ENCODE measurements at places on chromosomes 3 and 15.

GRCh38 chr3:118187221-118187620, 847.4 kb downstream of the IGSF11 start:
- no peak for DNase-seq

GRCh38 chr3:126355251-126355650, 2.0 kb downstream of the KLF15 start:
- no peak for DNase-seq

DNA sequence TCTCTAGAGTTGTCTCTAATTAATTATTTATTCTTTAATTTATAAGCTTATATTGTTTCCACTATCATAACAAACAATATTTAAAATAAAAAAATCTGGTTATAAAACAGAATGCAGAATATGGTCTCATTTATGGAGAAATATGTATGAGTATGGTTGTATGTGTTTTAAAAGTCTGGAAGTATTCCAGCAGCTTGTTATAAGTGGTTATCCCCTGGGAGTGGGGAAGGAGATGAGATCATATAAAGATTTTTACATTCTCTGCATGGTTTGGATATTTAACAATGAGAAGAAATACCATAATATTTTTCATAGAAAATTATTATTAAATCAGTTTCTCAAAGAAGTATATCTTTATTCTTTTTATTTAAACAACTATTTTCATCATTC, 135.4 kb upstream of the MB21D2 start:
- no peak for DNase-seq

DNA sequence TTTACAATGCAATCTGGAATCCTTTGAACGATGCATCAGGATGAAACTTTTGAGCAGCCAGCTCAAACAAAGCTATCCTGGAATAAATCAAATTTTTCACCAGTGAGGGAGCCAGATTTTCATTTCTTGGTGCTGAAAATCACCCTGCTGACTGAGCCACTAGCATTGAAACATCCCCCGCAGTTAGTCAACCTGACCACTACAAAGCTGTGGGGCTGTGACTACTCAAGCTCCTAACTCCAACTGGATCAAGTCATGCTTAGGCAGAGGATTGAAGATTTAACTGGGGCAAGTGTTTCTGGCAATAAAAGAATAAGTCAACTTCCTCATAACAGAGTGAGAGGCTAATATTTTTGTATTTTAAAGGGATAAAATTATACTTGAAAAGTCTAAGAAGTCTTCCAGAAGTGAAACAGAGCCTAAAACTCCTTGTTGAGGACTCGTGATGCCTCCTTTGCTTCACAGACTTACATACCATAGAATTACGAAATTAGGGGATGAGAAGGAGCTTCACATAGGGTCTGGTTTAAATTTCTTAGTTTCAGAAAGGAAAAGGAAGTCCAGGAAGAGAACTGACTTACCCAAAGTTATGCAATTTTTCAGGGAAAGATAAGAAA, 177.8 kb downstream of the SERPINI1 start:
- no peak for DNase-seq

- no peak for DNase-seq
Measured at GRCh38 chr3:142088522-142088921, 60.8 kb downstream of the TFDP2 start.

GRCh38 chr3:143266511-143266910, 146.9 kb downstream of the CHST2 start:
- DNase-seq, result no peak

DNA sequence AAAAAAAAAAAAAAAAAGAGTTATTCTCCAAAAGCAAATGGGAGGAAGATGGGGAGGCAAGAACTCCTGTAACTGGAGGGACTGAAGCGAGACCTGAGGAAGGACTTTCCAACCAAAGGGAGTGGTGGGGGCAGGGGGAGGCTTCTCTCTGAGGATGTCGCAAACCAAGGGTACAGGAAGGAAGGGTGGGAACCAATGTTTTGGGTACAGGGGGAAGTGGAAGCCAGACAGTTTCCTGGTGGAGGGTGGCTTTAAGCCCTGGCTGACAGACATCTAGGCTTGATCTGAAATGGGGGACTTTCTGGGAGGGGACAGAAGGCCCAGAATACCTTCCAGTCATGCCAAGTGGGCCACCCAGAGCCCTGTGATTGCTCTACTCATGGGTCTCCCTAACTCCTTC, 27.0 kb downstream of the VIPR1 start:
- no peak for DNase-seq

GRCh38 chr3:171741377-171741776, 68.9 kb downstream of the PLD1 start:
- no peak for DNase-seq

DNA sequence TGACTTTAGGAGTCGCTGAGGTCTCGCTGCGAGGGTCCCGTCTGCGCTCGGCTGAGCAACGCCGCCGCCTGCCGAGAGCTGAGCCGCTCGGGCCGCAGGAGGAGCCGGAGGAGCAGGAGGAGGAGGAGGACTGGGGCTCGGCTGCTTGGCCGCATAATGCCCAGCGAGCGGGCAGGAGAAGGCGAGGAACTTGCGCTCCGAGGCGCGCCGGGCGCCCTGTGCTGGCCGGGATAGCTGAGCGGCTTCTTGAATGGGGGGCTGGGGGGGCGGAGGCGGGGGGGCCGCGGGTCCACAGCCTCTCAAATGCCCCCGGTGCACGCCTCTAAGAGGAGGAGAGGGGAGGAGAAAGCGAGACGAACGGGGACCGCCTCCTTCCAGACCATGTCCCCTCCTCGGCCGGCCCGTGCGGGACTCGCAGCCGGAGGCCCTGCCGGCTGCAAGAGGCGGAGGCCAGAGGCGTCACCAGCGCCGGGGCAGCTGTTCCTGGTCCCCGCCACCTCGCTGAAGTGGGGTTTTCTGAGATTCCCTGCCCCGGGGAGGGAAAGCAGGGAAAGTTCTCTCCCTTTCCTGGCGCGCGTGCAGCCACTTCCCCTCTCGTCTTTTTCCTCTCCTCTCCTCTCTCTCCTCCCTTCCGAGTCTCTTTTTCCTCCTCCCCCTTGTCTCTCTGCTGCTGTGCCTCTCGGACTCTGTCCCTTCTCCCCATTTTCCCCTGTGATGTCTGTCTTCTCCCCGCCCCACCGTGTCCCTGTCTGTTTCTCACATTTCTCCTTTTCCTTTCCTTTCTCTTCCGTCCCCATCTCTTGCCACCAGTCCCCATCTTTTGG, at the start of gene ADAMTS9:
TSS of gene ADAMTS9 (minus strand) at position 220 of the 824 bp plus-strand sequence. CDS start 343 bp downstream, outside the sequence.
- no peak for DNase-seq

DNA sequence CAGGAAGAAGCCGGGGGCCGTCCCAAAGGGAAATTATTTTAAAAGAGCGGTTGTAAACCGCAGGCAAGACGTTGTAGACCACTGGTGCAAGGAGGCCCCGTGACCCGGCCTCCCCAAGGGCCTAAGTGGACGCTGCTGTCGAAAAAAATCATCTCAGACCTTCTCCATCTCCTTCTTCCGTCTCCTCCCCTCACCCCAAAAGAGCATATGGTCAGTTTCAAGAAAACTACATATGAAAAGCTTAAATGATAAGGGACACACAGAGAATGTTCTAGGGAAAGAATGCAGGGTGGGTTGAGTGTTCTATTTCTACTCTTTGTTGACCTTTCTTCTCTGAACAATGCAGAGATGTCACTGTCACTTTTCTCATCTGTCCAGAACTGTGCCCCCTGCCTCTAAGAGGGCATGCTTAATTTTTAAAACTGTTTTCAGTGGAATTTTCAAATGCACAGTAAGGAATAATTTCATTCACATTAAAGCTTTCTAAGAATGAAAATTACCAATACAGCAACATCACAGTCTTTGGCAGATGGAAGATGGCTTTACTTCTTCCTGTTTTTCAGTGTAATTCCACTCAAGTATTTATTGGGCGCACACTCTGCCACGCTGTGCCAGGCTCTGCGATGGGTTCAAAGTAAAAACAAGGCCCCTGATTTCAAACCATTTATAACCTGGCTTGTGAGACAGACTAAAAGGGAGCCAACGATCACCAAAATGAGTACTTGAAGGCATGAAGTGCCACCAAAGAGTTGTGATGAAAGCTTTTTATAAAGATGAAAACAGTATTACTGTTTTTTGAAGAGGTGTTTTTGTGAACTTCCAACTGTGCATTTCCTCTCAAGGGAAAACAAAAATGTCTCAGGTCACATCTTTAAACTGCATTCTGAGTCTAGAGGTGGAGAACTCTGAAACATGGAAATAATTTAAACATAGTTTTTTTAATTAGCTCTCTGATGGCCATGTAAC, 891 bp upstream of the TOP2B start:
- DNase-seq, result no peak

GRCh38 chr15:100759698-100760356, 119.8 kb upstream of the ALDH1A3 start:
- DNase-seq, result no peak

DNA sequence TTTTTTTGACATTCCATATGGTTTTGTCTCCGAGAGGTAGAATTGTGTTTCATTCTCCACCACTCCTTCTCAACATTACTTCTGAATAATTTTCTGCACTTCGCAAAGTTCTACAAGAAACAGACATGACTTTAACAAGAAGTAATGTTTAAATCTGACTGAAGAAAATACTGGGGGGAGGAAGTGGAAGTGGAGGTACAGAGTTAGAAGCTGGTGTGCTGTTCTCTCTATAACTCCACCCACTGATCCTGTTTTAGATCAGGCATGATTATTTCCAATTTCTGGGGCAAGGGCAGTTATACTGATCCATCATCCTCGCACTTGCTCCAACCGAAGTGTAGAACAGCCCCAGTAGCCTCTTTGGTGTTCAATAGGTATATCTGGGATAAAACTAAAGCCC, 9.2 kb upstream of the MCCC1 start:
- no peak for DNase-seq

GRCh38 chr3:161042023-161042501, 63.1 kb downstream of the B3GALNT1 start:
- no peak for DNase-seq

DNA sequence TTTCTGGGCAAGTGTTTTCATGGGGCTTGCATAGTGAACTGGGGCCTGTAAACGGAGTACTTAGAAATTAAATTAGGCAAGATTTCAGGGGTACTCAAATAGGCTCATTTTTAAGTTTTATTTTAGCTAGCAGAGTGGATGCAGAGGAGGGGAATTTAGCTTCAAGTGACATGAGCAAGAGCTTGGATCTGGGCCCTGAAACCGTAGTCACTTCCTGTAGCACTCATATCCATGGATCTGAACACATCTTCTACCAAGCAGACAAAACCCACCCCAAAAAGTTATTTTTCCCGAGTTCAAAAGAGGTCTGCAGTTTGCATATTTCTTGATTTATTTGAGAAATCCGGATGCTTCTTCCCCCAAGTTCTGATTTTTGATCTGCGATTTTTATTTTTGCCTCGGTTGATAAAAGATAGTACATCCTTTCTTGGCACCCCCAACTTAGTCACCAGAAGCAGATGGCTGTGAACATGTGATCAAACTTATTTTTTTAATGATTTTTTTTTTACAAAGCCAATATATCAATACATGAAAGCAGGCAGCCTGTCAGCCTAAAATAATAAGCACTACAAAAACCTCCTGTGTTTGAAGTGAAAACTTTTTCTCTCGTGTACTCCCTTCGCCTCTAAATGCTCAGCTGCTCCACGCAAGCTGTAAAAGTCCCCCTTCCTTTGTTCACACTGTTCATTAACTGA, 36.6 kb upstream of the STT3B start:
- DNase-seq, result no peak

DNA sequence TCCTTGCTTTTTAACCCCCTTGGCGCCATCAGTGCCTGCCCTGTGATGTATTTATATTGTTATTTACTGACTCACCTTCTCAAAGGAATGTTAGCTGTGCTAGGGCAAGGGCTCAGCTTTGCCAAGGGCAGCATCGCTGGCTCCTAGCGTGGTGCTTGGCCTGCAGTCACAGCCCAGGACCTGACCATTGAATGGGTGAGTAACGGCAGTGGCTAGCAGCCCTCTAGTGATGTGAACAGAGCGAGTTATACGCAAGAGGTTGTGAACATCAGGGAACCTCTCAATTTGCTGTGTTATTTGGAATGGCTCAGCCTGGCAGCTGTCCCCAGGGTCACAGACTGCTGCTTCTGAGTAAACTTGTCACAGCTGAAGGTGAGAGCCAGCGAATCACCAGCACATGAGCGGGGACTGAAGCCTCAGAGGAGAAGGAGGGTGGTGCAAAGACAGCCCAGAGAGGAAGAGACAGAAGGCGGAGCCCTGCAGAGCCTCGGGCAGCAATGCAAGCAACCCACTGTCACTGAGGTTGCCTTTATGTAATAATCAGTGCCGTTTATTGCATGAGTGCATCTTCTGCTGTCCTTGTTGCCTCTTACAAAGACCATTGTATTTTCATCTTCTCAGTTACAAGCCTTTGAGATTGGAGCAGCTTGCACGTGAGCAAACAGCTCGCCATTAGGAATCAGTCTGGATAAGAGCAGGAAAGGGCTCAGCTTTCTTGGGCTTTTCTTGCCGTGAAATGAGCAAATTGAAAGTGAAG, 158.3 kb downstream of the SLCO3A1 start:
- no peak for DNase-seq

GRCh38 chr3:86595696-86596095, 395.3 kb downstream of the VGLL3 start:
- no peak for DNase-seq

DNA sequence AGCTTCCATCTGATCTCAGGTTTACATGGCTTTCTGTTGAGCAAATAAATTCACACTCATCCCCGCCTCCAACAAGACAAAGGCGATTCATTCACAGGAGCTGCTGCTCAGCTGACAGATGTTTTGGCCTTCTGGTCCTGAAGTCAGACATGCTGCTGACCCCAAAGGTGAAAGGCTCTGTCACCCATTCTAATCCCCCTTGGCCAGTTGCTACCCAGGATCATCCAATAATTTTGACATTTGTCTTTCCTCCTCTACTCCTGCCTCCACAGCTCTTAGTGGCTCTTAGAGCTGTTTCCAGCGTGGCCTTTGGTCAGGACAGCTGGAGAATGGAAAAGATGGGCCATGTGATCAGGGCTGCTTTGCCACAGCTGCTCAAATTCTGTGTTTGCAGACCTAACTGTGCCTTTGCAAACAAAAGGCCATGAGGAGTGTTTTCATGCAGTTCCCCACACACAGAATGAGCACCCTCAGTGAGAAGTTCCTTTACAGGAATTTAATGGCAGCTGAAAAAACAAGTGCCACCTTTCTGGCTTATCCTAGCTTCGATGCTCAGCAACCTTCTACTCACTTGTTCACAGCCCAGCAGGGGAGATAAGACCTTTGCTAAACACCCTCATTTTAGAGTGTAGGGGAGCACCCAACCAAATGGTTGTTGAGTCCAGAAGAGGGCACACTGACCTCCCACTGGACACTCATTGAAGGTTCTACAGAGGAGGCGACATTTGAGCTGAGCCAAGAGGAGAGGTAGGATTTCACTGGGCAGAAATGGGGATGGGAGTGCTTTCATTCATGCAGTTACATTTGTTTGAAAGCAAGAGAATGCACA, 39.0 kb downstream of the CYP19A1 start:
- DNase-seq, result no peak

DNA sequence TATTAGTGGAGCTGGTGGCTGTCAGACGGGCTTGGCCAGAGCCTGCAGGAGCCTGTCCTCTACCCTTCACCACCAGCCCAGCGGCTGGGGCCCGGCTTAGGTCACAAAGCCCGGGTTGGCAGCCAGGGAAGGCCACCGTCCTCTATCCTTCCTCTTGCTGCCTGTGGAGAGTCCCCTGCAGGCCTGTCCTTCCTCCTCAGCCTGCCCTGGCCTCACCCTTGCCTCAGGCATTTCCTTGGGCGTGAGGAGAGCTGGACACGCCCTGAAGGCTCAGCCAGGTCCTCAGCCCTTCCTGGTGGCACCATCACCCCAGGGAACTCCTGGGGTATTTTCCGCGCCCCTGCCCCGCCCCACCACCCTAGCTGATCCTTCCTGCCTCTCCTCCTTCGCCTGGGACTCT, 7.7 kb downstream of the CHAC1 start:
- DNase-seq, result no peak

All from activated T-helper 1 cell treated with anti-CD3 and anti-CD28 coated beads, Interleukin-2, amount 50 U/mL, for 16 hours (primary cell).